ENCODE measurements at places on chromosomes 1 and 21.
A peak's percentile ranks its signal among the peaks of the same experiment; 100 is the strongest.

DNA sequence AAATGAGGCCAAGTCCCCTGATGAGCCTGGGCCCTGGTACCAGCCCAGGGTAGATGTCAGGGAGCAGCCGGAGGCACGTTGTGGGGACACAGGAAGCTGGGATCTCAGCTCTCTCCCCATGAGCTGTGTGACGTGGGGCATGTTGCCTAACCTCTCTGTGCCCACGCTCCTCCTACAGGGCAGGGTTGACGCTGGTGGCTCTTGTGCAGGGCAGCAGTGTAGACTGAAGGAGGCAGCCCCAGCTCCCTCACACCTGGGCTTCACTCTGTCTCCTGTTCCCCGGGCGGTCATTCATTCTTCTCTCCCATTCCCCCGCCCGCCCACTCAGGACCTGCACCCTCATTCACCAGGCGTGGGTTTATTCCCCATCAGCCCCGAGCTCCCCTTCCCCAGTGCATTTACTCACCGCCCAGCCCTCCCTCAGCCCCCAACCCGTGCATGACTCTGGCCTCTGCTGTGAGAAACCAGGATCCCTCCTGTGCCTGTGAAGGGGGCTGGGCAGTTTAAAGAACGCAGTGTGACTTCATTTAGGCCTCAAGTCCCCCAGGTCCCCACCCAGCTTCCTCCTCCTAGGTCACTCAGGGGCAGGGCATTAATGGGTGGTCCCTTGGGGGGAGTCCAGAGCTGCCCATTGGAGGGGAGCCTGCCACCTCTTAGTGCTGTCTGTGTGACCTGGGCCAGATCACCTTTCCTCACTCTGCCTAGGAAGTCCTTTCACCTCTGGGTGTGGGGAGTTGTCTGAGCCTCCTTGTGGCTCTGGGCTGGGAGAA is 285.7 kb downstream of the PTPRU start:
- DNase-seq = no peak

- DNase-seq = peak; percentile 83
Measured at GRCh38 chr1:43453442-43454269, at the start of gene HYI. HYI (minus strand) TSS chr1:43453931; CDS start chr1:43453793, 138 bp downstream.

DNA sequence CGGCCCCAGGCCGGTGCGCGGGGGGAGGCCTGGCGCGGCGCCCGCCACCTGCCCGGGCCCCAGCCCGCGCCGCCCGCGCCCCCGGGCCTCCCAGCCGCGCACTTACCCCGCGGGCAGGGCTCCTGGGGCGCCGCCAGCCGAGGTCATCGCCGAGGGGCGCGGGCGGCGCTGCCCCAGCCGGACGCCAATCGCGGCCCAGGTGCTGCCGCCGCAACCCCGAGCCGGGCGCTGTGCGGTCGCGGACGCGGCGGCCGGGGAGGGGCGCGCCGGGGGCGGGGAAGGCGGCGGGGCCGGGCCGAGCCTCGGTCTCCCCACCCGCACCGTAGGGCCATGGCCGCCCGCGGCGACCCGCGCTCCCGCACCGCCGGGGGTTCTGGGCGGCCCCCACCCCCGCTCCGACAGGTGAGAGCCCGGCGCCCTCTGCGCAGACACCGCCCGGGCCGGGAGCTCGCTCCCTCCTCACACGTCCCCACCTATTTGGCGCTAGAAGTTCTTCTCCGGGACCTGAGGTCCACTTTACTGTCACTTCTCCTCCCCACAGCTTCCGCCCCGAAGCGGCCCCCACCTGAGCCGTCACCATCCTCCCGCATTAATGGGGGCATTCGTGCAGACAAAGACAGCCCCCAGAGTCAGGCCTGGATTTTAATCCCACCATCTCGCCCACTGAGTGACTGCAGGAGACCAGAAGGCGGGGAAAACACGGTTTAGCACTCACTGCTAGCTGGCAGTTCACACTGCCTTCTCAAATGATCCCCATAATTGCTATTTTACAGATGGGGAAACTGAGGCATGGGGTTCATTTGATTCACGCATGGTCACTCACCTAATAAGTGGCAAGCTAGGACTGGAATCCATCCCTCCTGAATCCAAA is at the start of gene TTC39A:
TTC39A (minus strand) TSS at position 232 of the 871 bp plus-strand sequence; CDS start at position 147, 85 bp downstream.
- no peak for DNase-seq

DNA sequence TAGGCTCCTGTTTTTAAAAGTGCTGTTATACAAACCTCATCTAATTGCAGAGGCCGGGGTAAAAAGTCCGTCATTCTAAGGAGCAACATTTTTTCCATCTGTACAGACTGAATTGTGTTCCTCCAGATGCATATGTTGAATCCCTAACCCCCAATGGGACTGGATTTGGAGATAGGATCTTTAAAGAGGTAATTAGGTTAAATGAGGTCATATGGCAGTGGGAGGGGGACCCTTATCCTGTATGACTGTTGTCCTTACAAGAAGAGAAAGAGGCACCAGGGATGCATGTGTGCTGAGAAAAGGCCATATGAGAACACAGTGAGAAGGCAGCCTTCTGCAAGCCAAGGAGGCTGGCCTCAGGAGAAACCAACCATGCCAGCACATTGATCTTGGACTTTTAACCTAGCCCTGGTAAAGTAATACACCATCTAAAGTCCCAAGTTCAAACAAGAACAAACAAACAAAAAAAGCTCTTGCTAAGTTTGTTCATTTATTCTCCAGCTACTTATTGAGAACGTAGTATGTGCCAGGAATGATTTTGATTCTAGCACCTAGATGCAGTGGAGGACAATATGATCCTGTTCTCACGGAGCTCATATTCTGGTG is 352.4 kb downstream of the NTNG1 start:
- no peak for DNase-seq

DNA sequence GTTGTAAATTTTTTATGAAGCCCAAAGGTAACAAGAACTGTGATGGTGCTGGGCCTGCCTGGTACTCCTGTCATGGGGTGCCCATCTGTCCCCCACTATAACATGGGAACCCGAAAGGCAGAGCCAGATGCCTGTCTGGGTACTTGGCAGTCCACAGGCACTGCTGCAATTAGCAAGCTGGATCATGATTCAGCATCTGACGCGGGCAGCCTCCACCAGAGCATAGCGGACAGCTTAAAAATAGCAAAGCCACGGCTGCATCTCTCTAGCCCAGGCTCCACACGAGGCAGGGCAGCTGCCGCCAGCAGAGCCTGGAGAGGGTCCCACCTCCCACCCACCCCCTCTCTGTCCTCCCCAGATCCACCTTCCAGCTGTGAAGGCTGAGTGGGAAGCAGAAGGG is 22.9 kb downstream of the SUSD4 start:
- peak; percentile 24 for DNase-seq

Data from LHCN-M2 (cell line).